A549 (cell line): ENCODE measurements at places on chromosomes 1 and 21. TPM values are rescaled to one million over a fixed set of nuclear protein-coding genes. Genes with fewer than 3 reads are reported as not detected.
A peak's percentile ranks its signal among the peaks of the same experiment; 100 is the strongest.

DNA sequence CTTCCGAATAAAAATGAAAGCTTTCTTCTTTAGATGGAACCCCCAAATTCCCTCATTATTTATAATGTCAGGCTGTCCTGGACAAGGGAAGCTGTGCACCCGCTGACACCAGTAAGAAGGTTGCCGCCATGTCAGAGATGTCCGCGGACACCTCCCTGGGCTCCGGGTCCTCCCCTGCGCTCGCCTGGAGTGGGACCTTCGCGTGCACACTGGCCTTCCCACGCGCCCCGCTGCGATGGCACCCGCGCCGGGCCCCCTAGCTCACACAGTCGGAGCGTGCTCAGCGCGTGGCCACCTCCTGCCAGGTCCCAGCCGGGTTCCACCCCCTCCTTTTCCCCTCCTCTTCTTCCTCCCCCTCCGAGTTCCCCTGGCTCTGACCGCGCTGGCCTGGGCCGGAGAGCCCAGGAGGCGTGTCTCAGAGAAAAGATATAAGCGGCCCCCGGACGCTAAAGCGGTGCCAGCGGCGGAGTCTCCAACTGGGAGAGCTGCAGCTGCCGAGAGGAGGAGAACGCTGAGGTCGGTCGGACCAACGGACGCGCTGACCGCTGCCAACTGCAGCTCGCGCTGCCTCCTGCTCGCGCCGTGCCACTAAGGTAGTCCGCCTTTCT lies at the start of gene G0S2:
Gene G0S2 (plus strand): TSS at position 456 of the 608 bp plus-strand sequence. CDS start 273 bp downstream, outside the sequence.
- DNase-seq: no peak

GRCh38 chr1:55423376-55423775 lies 208.2 kb upstream of the USP24 start:
- peak; percentile 19 for DNase-seq

Gene PCSK9
- polyA plus RNA-seq: 2.7 to 7.3 TPM (median 4.9 TPM) in 3 replicates

DNA sequence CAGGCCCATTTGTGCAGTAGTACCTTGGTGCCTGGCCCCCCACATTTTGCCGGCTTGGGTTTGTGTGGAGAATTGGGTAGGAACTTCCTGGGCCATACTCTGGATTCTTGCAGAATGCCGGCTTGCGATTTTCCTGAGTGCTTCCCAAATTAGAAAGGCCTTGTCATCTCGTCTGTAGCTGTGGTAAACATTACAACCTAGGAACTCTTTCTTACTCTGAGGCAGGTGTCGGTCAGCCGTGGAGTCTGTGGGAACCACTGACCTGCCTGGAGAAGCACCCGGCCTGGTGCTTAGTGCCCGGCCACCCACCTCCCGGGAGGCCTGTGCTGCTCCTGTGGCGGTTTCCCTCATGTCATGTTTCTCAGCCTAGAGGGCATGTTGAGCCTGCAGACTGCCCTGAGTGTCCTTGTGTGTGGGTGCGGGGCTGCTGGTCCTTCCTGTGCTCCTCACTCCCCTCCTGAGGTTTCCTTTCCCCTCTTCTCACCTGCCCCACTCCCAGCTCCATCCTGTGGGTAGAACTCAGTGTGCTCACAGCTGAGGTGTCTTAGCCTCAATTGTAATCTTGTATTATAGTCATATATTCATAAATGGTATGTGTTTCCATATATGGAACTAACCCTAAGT lies 64.7 kb downstream of the S100B start:
- no peak for DNase-seq

DNA sequence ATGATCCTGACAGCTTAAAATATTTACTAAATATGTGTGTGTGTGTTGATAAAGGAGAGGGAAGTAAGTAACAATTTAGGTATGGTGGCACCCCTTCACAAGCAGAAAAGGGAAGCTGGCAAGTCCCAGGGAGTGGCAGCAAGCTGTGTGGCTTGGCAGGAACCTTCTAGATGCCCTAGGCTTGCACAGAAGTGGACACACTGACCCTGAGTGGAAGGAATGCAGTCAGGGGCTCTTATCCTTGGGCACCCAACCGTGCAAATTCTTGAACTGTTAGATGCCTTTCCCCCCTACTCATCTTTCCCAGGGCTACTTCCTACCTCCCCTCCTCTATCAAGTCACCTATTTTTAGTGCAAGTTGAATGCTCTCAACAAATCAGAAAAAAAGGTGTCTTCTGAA lies 18.9 kb downstream of the ACP6 start:
- no peak for DNase-seq

DNA sequence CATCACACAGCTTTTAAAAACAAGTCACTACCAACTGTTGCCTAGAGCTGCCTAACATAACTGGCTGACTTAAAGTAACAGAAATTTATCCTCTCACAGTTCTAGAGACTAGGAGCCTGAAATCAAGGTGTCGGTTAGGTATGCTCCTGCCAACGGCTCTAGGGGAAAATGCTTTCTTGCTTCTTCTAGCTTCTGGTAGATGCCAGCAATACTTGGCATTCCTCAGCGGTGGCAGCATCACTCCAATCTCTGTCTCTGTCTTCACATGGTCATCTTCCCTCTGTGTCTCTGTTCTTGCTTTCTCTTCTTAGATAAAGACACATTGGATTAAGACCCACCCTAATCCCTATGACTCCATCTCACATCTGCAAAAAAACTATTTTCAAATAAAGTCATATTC lies 51.5 kb downstream of the DMRTA2 start:
- no peak for DNase-seq

Gene RSRP1
- polyA plus RNA-seq: 32.8 to 36.2 TPM (median 34.5 TPM) in 3 replicates

DNA sequence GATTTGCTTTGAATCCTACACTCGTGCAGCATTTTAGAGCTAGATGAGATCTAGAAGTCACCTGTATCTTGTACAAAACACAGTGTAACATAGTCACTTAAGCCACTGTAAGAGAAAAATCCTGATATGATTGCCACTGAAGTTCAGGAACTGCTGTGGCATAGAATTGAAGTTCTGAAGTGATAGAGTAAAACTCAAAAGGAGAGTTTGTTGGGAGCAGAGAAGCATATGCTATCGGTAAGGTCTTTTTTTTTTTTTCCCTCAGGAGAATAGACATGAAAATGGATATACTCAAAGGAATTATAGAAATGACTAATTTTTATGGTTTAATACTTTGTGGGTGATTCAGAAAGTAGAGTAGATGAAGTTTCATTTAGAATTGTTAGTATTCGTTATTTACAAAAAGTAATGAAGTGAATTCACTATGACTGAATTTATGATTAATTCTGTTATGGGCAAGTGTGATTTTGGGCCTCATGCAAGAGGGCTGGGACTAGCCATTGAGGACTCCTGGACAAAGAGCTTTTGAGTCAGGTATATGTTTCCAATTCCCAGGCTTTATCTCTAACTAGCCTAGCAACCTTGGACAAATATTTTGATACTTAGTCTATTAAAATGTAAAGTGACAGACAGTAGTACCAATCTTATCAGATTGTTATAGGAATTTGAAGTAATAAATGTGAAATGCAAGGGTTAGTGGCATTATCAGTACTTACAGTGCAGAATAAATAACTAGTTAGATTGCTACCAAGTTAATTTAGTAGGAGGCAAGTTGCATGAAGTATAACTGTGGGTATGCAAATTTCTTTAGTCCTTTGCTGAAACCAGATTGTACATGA lies 3.1 kb downstream of the KCTD3 start:
- DNase-seq: no peak

GRCh38 chr1:220787069-220787619 lies 431 bp downstream of the MTARC1 start:
- peak; percentile 16 for DNase-seq

DNA sequence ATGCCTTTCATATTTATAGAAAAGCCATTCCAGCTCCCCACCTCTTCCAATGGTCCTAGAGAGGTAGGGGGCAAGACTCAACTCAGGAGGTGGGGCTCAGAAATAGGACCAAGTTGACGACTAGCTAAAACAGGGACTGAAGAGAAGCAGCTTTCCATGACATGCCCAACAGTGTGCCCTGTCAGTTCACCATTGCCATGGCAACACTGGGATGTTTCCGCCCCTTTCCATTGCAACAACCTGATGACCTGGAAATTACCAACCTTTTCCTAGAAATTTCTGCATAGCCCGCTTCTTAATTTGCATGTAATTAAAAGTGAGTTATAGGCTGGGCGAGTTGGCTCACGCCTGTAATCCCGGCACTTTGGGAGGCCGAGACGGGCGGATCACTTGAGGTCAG lies 22.4 kb upstream of the INTS3 start:
- DNase-seq: no peak

DNA sequence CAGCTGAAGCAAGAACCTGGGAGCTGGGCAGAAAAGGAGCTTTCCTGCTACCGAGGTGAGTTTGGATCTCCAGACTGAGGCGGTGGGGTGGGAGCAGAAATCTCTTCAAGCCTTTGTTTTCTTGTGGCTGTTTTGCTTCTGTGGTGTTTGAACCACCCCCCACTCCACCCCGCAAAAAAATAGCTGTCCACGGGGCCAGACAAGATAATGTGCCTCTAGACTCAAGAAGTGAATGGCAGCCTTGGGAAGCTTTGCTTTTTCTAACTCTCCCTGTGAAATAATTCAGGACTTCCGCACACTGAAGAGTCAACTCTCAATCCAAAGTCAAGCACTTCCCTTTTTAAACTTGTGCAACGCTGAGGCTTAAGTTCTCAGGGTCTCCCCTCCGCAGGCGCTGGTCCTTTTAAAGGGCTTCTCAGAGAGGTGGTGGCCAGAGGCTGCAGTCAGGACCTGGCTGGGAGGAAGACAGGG lies 159.6 kb upstream of the COA6 start:
- DNase-seq: no peak

GRCh38 chr1:70892930-70893329 lies 154.7 kb downstream of the PTGER3 start:
- no peak for DNase-seq

GRCh38 chr21:44892536-44893277 lies 19.2 kb upstream of the PTTG1IP start:
- no peak for DNase-seq

- DNase-seq: no peak
Observed at GRCh38 chr1:59199719-59200376, 97.0 kb upstream of the FGGY start.

- DNase-seq: no peak
Observed at GRCh38 chr1:54608566-54609230, 14.6 kb downstream of the FAM151A start.

Gene RNF186
- not detected in 3 replicates for polyA plus RNA-seq

Gene BMP8B
- 2.3 to 2.7 TPM (median 2.5 TPM) in 3 replicates for polyA plus RNA-seq

GRCh38 chr1:233293556-233294446 lies 1.7 kb downstream of the PCNX2 start:
- no peak for DNase-seq

Gene NEK2
- polyA plus RNA-seq: 38.1 to 45.1 TPM (median 42.0 TPM) in 3 replicates

DNA sequence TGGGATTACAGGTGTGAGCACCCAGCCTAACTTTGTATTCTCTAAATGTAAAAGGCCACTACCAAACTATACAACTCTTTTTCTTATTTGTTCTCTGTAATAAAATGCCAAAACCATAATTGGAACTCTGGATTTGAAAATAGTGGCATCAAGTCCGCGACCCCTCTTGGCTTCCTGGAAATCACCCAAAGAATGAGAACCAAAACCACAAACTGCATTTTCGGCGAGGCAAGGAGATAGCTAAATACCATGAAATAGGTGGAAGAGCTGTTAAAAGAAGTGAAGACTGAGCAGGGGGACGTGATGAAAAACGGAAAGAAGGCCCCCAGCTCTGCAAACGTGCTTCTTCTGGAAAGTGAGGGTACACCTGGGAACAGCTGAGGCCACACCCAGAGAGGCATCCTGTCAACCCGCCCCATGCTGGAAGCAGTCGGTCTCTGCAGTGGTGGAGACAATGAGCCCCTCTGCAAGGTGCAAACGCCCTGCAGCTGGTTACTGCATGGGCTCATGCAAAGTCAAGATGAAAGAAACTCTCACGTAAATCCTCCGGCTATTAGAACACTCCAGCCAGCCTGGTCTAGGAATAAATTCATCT lies 22.5 kb downstream of the VPS26C start:
- no peak for DNase-seq

Gene SPAG17
- 0.05 to 0.13 TPM in 2 of 3 replicates, not detected in the other for polyA plus RNA-seq

- DNase-seq: no peak
Observed at GRCh38 chr1:118978914-118979701, 9.0 kb downstream of the TBX15 start.

Gene EXTL1
- 0.04 to 0.07 TPM in 2 of 3 replicates, not detected in the other for polyA plus RNA-seq

Gene DVL1
- polyA plus RNA-seq: 42.7 to 48.3 TPM (median 43.9 TPM) in 3 replicates

DNA sequence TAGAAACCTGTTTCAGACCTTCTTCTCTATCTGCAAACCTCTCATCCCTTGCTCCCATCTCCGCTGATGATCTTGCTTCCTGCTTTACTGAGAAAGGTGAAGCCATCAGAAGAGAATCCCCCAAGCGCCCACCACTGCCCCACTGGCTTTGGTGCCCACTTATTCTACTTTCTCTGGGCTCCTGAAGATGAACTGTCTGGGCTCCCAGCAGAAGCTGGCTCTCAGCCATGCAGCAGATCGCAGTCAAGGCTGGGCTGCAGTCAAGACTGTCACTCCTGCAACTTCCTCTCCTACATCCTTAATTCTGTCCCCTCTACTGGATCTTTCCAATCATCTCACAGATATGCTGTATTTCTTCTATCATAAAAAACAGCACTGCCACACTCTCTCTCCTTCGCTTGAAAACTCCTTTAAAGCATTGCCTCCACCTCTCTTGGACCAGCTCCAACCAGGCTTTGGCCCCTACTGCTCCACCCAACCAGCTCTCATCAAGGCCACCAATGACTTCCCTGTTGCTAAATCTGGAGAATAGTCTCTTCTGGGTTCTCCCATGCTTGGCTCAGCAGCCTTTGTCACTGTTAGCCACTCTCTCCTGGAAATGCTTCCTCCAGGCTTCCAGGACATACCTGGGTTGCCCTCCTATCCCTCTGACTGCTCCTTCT lies 25.8 kb downstream of the TRIM62 start:
- no peak for DNase-seq

GRCh38 chr21:39673736-39674135 lies 61.0 kb downstream of the B3GALT5 start:
- no peak for DNase-seq

Gene SLC45A1
- polyA plus RNA-seq: 1.7 to 2.2 TPM (median 1.8 TPM) in 3 replicates

DNA sequence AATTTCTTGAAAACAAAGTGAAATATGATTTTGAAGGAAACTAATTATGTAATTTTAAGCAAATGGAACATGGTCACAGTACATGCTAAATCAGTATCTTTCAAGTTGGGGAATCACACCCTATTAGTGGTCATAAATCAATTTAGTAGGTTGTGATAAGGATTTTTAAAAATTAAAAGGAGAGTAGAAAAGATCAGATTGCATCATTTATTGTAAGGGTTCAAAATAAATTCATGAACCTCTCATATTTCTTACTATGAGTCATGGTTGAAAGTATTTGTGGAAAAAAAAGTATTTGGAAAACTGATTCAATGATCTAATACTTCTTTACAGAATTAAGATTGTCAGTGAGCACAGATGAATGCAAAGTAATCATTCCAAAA lies 14.6 kb downstream of the ADSS2 start:
- DNase-seq: no peak

DNA sequence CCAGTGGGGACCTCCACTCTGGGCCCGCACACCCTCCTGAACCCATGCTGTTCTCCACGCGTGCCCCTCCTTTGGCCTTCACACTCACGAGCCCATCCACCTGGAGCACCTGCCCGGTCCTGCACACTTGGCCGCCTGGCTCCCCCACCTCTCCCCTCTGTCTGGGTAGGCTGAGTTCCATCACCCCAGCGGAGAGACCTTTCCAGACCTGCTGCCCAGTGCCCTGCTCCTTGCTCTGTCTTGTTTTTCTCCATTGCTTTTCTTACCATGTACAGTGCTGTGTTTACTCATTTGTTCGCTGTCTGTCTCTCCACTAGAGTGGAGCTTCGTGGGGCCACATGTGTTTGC lies 351.0 kb upstream of the VAMP3 start:
- no peak for DNase-seq

Gene FAM78B
- polyA plus RNA-seq: 0.12 to 0.13 TPM (median 0.13 TPM) in 3 replicates
